Stimulated activated CD4-positive, alpha-beta T cell treated with anti-CD3 and anti-CD28 coated beads, Interleukin-1b, Interleukin-23, amount 100 ng/mL, for 1 hour (primary cell): ENCODE measurements at places on chromosomes 7 and 10.
A peak's percentile ranks its signal among the peaks of the same experiment; 100 is the strongest.

GRCh38 chr7:151244196-151244840, 4.2 kb downstream of the SMARCD3 start:
- DNase-seq, result peak; percentile 24

DNA sequence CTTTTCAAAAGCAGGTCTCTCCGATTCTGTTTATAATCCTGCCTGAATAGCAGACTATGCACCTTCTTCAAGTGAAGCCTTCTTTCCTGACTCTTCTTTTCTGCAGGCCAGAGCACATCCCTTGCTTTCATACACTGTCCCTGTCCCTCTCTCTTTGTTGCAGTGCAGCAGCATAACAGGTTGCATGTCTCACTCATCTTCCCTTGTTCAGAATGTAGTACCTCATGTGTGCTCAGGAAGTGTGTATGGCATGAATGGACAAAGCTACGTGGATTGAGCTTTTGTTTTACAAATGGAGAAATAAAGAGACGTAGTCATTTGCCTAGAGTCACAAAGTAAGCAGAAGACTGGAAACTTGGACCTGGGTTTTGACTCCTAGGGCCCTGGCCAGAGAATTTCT, 68.0 kb downstream of the PTPRZ1 start:
- DNase-seq, result no peak

DNA sequence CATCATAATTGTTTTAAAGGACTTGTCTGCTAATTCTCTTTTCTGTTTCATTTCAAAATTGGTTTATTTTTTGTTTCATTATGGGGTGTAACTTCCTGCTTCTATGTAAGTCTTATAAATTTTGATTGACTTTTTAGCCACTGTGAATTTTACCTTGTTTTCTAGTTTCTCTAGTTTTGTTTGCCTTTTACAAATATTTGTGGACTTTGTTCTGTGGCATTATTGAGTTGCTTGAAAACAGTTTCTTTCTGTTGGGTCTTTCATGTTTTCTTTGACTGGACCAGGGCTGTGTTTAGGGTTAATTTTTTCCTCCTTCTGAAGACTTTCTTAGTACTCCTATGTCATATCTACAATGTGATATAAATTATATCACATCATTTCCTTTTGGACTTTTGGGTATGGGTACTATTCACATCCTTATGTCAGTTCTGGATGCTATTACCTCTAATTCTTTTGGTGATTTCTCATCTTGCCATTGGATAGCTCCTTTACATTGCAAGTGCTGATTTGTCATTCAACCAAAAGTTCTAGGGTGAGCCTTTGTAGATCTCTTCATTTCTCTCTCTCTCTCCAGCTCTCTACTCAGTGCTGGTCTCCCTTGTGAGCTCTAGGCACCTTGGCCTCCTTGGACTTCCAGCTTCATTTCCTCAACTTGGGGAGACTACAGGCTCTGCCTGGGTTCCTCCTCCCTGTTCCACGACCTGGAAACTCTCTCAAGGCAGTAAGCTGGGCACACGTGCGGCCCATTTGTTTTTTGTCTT, 36.9 kb downstream of the MLLT10 start:
- no peak for DNase-seq

DNA sequence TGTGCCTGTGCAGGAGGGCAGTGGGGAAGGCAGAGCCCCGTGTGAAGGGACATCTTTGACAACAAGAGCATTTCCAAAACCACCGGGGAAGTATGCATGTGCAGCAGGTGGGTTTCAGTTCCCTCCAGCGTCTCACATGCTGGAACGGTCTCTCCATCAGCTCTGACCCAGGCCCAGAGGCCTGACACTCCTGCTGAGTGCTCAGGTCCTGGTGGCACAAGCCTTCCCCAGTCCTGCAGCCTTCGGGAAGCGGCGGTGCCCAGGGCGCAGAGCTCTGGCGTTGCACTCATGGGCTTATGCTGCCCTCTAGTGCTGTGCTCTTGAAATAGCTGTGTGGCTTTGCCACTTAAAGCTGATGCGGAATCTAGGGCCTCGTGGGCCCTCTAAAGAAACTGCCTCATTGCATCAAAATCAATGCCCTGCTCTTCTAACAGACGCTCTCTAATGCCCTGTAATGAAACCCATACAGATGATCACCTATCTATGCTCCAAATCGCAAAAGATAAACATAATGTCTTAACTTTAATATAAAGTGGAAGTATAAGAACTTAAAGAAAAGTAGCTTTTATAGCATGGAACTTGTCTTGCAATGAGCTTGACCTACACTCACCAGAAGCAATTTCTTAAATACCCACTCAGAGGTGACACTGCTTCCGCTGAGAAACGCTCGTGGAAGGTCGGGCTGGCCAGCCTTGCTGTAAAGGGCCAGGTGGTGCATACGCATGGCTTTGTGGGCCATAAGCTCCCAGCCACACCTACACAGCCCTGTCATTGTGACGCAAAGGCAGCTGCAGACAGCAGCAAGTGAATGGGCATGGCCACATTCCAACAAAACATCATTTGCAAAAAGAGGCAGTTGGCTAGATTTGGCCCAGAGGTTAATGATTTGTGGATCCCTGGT, 38.6 kb downstream of the CLRN3 start:
- no peak for DNase-seq

DNA sequence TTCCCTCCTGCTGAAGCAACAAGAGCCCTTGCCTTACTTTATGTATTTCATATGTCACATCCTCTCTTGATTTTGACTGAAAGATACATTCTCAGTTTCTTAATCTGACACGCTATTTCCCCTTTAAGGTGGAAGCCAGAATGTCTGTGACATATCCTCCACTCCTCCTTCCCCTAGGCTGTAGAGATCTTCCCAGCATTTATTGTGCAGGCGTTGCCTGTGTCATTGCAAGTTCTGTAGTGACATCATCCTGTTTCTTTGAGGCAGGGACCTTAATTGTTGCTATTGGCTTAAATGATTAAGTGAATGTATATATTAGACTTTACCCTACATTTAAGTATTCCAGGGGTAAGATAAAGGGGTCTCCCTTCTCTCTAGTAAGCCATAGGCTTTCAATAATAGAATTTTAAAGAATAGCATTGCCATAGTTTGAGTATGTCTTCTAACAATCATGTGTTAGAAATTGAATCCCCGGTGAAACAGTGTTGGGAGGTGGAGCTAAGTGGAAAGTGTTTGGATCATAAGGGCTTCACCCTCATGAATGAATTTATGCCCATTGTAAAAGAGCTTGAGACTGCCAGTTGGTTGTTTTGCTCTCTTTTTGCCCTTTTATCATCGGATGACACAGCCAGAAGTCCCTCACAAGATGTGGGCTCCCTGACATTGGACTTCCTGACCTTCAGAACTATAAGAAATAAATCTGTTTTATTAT, 189.5 kb upstream of the CDC14C start:
- DNase-seq, result no peak

DNA sequence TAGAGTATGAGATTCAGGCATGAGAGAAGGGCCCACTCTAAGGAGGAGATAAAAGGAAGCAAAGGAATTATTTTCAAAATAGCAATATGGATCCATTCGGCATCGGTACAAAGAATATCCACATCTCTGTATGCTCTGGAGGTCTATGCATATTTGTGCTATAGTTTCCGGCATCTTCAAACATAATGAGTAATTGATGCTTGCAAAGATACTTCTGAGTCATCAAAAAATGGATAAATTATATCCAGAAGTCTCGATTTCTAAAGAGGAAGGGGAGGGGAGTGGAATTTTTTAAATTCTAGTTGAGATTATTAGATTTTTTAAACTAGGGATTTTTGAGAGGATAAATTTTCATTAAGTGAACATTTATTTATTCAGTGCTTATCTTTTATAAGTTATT, 72.9 kb upstream of the KIAA1217 start:
- DNase-seq, result no peak

- no peak for DNase-seq
Observed at GRCh38 chr10:50480054-50481007, 143.4 kb downstream of the SGMS1 start.

- no peak for DNase-seq
Observed at GRCh38 chr7:27179030-27179429, 4.9 kb upstream of the HOXA10 start.

- DNase-seq, result no peak
Observed at GRCh38 chr10:21758239-21758638, 224.2 kb downstream of the MLLT10 start.

- no peak for DNase-seq
Observed at GRCh38 chr7:116232350-116232749, 22.0 kb downstream of the TES start.

GRCh38 chr7:111012799-111013675, 77.9 kb upstream of the LRRN3 start:
- no peak for DNase-seq

- no peak for DNase-seq
Observed at GRCh38 chr10:35328404-35329037, 7.8 kb upstream of the CCNY start.

- DNase-seq, result no peak
Observed at GRCh38 chr10:60144099-60144498, 237.7 kb upstream of the CCDC6 start.

DNA sequence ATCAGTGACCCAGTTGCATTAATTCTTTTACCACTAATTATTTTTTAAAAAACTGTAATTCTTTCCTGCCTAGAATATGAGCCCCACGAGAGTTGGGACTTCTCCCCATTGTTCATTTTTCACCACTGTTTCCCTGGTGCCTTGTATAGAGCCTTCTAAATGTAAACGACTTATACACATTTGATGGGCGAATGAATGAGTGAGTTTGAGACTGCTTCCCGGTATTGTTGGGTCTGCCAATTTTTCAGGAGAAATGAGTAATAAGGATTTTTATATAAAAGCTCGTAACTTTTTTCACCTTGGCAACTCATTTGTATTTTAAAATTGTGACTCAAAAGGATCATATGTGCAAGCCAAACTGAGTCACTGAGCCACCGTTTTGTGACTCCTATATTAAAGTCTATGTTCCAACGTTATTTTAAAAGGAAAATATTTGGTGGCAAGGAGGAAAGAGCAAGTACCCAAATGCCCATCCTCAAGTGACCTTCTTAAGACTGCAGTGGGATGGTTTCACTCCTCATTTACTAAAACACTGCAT, 621.3 kb downstream of the KCNMA1 start:
- DNase-seq, result no peak

- no peak for DNase-seq
Observed at GRCh38 chr7:93757426-93757825, 133.1 kb downstream of the TFPI2 start.

DNA sequence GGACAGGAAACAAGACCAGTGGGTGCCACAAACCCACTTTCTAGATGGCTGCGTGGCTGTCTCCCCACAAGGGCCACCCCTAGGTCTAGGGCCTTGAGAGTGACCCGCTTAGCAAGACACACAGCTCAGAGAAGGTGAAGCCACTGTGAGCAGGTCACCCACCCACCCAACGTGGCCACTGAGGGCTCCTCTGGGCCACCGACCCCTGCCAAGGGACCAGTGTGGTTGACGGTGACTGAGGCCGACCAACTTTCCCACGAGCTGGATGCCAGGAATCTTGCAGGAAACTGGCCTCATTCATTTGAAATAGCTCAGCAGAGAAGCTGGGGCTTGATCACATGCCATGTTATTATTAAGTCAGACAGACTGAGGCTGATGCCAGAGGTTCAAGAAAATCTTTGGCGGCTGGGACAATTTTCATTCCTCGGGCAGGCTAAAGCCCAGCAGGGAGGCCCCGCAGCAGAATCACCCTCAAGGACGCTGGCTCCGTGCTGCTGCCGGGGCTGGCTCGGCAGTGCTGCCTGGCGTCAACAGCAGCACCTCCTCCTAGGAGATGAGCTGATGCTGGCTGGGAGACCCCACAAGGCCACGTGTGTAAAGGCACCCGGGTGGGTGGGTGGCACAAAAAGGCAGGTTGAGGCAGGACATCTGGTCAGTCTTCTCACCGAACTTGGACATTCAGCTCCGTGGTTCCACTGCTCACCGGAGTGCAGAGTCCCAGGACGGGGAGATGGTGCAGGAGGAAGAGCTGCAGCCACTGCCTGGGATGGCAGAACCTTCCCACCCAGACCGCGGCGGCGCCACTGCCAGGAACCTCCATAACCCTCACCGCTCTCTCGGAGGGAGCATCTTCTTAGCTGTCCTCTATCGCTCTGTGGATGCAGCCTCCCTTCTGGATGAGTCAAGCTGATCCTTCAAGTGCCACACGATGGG, 57.8 kb downstream of the ZRANB1 start:
- DNase-seq, result no peak

- DNase-seq, result no peak
Observed at GRCh38 chr10:93762979-93763391, 5.2 kb downstream of the LGI1 start.

- DNase-seq, result no peak
Observed at GRCh38 chr10:22564060-22564459, 150.3 kb downstream of the PIP4K2A start.

DNA sequence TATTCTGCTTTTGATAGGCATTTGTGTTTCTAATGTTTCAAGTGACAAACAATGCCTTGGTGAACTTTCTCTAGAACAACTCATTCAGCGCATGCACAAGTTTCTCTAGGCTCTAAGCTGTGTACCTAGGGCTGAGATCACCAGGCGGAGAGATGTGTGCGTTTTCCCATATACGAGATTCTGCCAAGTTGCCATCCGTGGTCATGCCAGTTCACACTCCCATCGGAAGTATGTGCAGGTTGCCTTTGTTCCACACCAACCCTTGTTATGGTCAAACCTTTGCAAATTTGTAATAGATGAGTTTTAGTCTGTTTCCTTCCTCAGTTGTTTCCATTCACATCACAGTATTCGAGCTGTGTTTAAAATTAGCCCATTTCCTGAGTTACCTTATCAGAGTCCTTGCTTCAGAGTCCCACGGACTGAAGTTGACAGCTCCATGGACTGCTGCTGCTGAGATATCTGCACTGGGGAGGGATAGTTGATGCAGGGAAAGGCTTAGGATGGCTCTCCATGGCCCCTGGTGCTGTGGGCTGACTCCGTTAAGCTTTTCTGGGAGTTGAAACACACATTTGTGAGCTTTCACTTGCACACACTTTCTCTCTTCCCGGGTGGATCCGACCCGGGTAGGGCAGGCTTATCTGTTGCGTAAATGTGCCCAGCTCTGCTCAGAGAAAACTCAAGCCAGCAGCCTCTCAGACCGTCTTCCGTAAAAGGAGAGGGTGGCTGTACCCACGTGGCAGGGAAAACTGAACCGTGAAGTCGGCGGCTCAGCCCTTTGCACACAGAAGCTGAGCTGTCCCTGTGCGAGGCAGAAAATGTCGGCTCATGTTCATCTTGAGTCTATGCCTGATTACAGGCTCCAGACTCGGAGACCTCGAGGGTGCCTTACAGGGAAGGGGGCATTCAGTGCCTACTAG, 49.4 kb downstream of the HK1 start:
- DNase-seq, result no peak

GRCh38 chr10:109480836-109481235, 442.5 kb downstream of the XPNPEP1 start:
- no peak for DNase-seq
